ENCODE measurements at places on chromosomes 2 and 18.

DNA sequence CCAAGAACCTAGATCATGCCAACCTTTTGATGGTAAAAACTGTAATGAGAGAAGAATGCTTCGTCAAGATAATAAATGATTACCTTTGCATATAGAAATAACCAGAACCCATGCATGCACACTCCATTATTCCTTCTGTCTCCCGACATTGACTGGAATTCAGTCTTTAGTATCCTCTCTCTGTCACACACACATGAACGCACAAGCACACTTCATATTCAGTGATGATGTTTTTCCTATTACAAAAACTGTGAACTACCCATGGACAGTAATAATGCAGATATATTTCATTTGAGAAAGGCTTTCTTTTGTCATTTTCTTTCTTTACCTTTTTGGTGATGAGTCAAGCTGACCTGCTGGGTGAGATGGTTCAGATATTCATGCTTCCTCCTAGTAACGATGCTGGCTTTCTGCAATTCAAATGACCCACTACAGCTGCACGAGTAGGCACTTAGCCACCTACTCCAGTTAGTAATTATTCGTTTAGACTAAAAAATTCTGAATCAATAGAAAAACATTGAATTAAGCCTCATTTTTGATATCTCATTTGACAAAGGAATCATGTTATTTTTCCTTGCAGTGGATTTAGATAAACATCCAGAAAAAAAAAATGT is 382.2 kb downstream of the TGIF1 start:
- no peak for DNase-seq

- no peak for DNase-seq
Observed at GRCh38 chr2:113709022-113709421, 47.4 kb downstream of the SLC35F5 start.

DNA sequence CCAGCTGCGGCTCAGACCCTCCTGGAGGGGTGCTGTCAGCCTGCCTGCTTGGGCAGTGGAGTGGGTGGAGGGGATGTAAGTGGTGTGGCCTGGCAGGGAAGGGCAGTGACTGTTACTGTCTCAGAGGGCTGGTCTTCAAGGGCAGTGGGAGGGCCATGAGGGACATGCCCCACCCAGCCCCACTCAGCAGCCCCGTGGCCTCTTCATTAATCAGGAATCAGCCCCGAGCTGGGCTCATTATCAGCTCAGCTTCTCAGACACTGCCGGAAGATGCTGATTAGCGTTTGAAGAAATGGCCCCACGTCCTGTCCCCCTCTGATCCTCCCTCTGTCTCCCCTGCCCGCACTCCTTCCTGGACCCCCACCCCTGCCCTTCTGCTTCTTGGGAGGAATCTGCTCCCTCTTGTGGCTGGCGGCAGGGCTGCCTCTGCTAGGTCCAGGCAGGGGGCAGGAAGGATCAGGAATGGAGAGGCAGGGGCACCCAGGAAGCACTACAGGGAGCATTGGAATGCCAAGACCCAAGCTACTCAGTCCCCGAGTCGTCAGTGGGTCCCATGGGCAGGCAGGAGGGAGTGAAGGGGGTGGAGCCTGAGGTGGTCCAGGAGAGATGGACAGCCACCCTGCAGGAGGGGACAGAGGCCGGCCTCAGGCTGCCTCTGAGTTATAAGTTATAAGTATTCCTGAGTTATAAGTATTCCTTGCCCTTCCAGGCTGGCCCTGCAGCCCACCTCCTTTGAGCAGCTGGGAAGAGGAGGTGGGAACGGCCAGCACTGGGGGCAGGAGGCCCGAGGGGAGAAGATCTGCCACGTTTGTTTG is 7.0 kb downstream of the ASIC4 start:
- no peak for DNase-seq

- no peak for DNase-seq
Observed at GRCh38 chr2:209380293-209380692, 43.6 kb upstream of the MAP2 start.

DNA sequence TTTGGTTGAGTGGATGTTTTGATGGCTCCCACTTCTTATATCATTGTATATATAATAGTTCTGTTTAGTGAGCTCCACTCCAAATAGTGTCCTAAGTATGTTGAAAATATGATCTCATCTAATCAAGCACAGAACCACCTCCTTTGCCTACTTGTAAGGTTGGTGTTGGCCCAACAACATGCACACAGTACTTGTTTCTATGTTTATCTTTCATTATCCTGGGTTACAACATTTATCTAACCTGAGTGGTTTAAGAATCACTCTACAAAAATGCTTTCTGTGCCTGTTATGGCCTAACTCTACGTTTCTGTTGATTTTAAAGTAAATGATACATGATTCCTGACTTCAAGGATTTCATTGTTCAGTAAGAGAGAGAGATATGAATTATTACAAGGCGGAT is 281.9 kb downstream of the FIGN start:
- no peak for DNase-seq

Data from stimulated activated CD8-positive, alpha-beta memory T cell treated with anti-CD3 and anti-CD28 coated beads, Interleukin-4, amount 100 ng/mL, for 48 hours (primary cell).